ENCODE measurements at places on chromosomes 4 and X.

GRCh38 chr4:54199919-54200318 is 29.2 kb upstream of the PDGFRA start:
- DNase-seq, result no peak

GRCh38 chrX:24380262-24381187 is 20.1 kb downstream of the SUPT20HL1 start:
- DNase-seq, result no peak

- DNase-seq, result peak; percentile 93
These were observed 43.1 kb upstream of the FAM9C start for GRCh38 chrX:13087322-13088155.

DNA sequence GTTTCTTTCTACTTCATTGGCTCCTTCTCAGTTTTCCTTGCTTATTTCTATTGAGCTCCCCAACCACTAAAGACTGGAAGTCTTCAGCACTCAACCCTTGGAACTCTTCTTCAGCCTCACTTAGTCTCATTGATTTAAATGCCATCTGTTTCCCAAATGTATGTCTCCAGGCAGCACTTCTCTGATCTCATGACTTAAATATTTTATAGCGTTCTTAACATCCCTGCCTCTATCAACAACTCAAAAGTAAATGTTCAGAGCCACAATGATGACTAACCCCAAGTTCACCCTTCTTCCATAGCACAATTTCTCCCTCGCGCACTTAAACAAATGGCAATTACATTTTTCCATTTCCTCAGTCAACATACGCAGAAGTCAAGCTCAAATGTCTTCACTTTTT is 1393.3 kb downstream of the ARAP2 start:
- DNase-seq, result no peak

DNA sequence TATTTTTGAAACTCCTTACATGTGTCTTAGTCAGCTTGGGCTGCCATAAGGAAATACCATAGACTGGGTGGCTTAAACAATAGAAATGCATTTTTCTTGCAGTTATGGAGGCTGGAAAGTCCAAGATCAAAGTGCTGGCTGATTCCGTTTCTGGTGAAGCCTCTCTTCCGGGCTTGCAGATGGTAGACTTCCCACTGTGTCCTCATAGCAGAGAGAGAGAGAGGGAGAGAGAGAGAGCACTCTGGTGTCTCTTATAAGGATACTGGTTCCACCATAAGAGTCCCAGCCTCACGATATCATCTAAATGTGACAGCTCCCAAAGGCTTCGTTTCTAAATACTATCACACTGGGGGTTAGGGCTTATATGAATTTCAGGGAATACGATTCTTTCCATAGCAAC is 39.7 kb downstream of the ENPEP start:
- DNase-seq, result no peak

DNA sequence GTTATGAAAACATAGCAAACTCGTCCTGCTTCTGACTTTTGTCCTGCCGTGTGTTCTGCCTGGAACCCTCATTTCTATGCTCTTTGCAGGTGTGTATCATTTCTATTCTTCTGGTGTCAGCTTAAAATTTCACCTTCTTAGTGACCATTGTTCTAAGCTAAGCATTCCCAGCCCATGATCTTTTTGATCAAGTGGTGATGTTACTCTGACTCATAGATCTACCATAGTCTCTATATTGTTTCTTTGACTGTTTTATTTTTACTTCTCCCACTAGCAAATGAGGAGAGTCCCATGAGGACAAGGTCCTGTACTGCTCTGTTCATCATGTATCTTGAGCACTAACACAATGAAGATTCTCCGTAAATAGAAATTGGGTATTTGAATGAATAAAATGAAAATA is 14.1 kb upstream of the CXCL6 start:
- DNase-seq, result no peak

DNA sequence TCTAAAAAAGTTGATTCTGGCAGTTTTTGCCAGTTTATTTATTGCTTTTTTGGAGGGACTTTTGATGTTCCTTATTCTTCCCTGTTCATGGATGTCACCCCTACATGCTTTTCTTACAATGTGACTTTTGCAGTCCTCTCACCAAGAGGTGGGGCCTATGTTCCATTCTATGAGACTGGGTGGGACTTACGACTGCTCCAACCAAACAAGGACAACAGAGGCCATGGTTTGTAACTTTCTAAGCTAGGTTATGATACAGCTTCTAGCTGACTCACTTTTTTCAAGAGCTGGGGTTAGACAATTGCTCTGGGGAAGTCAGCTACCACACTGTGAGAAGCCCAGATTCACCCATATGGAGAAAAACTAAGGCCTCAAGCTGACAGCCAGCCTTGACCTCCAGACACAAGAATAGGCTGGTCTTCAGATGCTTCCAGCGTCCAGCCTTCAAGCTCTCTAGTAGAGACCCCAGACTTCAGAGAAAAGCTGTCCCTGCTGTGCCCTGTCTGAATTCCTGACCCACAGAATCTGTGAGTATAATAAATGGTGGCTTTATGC is 39.5 kb downstream of the ENOPH1 start:
- no peak for DNase-seq

DNA sequence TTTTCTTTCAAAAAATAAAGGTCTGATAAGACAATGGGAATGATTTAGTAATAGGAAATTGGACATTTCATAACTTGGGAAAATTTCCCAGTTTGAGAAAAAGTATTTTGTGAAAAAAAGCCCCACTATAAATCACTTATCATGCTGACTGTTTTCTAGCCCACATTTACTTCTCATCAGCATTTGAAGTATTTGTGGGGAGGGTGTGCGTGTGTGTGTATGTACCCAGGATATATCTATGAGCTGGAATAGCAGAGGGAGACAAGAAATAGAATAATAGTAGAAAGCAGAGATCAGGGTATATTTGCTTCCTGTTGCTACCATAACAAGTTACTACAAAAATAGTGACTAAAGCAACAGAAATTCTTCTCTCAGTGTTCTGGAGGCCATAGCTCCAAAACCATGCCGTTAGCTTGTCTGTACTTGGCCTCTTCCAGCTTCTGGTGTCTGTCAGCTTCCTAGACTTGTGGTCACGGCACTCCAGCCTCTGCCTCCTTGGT is 139.8 kb downstream of the PTTG2 start:
- DNase-seq, result no peak

- DNase-seq, result no peak
These were observed 32.4 kb downstream of the SPANXN4 start for GRCh38 chrX:143058120-143058519.

DNA sequence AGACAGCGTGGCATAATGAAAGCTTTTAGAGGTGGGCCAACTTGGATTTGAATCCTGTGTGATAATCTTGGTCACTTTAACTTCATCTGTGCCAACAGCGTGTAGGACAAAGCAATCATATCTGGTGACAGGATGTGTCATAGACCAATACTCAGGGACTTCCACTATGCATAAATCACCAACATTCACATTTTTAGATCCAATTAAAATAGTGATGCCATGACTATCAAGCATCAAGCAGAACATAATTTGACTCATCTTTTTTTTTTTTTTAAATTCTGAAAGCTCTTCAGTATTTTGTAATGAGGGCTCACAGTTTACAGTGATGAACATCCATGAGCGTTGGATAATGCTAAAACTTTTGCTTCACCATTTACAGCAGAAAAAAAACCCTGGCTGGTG is 27.3 kb upstream of the RAPGEF2 start:
- DNase-seq, result no peak

DNA sequence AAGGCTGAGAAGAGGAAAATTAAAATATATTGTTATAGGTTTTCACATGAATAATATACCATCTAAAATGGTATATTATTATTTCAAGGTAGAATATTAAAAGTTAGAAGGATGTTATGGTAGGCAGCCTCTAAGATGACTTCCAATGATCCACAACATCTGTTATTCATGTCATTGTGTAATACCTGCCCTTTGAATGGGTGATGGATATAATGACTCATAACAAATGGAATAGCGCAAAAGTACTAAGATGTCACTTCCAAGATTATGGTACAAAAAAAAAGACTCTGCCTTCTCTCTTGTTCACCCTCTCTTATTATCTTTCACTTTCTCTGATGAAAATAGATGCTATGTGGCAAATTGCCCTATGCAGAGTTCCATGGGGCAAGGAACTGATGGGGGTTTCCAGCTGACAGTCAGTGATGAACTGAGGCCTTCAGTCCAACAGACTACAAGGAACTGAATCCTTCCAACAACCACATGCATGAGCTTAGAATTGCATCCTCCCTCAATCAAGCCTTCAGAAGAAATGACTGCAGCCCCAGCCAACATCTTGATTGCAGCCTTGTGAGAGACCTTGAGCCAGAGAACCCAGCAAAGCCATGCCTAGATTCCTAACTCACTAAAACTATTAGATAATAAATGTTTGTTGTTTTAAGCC is 57.7 kb downstream of the HS6ST2 start:
- DNase-seq, result no peak

- DNase-seq, result no peak
These were observed 630.4 kb upstream of the BOD1L1 start for GRCh38 chr4:14257903-14258302.

- DNase-seq, result no peak
These were observed 48.8 kb downstream of the C4orf33 start for GRCh38 chr4:129144755-129145206.

GRCh38 chrX:117538178-117539089 is 578.2 kb downstream of the KLHL13 start:
- no peak for DNase-seq

DNA sequence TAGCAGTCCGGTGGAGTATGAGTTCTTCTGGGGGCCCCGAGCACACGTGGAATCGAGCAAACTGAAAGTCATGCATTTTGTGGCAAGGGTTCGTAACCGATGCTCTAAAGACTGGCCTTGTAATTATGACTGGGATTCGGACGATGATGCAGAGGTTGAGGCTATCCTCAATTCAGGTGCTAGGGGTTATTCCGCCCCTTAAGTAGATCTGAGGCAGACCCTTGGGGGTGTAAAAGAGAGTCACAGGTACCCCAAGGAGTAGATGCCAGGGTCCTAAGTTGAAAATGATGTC is 852 bp downstream of the MAGEH1 start:
- DNase-seq, result no peak

GRCh38 chr4:69470561-69470960 is 25.1 kb downstream of the UGT2B4 start:
- no peak for DNase-seq

DNA sequence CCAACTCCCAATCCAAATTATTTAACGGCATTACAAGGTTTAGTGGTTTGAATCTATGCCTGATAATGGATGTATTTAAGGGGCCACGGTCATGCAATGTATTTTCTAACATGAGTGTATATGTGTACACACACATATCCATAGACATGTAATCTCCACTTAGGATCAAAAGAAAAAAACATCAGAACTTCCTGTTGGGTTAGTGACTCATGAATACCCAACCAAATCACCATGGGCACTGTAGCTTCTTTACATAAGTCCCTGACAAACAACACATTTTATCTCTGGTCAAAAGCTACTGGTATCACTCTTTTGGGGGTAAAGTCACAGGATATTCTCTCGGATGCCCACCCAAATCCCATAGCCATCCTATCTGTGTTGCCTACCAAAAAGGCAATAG is 36.5 kb upstream of the TFDP3 start:
- DNase-seq, result no peak

DNA sequence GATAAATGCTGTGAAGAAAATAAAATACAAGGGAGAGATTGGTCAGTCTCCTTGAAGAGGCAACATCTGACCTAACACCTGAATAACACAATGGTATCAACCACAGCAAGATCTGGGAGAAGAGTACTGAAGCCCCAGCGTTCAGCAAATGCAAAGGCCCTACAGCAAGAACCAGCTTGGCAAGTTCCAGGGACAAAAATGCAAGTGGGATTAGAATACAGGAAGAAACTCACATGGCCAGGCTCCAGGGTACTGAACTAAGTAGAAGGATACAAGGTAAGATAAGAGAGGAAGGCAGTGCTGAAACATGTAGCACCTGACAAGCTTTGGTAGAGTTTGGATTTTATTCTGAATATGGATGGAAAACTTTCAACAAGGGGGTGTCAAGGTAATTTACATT is 3.6 kb downstream of the SMIM14 start:
- DNase-seq, result no peak

- no peak for DNase-seq
These were observed 511.0 kb upstream of the ATOH1 start for GRCh38 chr4:93317561-93317960.

GRCh38 chr4:8703857-8704495 is 111.4 kb downstream of the CPZ start:
- no peak for DNase-seq

DNA sequence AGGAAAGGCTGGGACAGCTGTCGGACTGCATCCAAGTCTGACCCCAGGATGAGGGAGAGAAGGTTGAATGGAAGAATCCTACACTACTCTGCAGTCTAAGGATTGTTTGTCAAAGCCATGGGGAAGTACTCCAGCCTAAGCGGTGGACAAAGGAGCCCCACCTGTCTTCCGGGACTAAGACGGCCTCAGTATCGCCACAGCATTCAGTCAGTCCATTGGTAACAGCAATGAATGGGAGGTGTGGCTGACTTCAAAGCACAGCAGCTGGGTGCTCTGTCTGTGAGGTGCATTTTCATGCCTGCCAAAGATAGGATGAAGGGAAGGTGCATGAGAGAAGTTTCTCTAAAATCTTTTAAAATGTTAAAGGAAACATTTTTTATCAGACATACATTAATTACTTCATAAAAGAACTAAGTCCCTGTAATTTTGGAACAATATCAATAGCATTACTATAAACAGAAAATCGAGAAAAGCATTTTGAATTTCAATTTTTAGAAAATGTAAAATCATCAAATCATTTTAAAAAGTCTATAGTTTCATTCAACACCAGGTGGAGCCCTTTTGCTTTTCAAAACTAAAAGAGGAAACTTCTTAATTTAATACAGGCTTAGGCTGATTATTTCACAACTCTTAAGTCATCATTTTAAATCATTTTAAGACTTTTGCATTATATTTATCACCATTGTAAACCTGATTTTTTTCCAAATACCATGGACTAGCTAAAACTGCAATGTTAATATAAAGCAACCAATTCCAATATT is 27.6 kb upstream of the INTU start:
- DNase-seq, result no peak

DNA sequence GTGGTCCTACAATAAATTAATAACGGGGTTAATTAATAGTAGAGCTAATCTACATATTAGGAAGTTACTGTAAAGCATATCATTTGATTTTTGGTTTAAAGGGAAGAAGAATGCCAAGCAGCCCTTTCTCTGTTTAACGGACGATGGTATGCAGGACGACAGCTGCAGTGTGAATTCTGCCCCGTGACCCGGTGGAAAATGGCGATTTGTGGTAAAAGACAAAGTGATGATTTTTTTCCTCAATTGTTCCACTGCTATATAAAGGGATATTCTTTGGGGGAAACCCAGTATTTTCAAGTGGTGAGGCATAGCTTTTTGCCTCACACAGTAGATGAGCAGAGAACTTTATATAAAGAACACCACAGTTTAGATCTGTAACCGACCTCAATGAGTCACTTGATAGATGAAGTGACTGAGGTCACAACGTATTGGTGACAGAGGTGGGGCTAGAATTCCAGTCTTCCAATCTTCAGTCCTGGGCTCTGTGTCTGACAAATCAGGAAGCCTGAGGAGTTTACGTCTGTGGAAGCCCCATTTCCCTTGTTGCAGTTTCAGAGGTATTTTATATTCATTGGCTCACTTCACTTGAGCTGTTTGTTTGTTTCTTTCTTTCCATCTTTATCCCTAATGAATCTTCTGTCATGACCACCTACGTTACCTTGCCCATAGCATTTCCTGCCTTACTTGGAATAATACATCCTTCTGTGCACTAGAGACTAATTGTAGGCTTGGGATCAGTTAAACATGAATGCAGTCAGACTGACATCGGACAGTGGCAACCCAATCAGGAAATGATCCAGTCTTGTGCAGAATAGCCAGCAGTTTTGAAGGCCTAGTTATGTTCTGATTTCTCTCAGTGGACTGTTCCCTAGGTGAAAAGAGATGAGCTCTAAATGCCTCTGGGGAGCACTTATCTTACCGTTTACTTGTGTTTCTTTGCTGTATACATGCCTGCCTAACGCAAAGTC is 30.1 kb downstream of the ZRSR2 start:
- DNase-seq, result no peak

All from HL-60 (cell line).